ENCODE measurements at places on chromosomes 4 and X.

GRCh38 chr4:77921701-77922100, 59.1 kb downstream of the MRPL1 start:
- DNase-seq, result no peak
- no peak overlapping the region for H3K27ac ChIP-seq
- H3K4me1 ChIP-seq, result peaks cover 6% of the 10 kb centered on the region
- H3K36me3 ChIP-seq, result peaks cover 60% of the 10 kb centered on the region
- H3K27me3 ChIP-seq, result no peaks in the 10 kb centered on the region

- DNase-seq, result no peak
- no peak overlapping the region for H3K4me3 ChIP-seq
- H3K36me3 ChIP-seq, result no peaks in the 10 kb centered on the region
Observed at GRCh38 chr4:121324331-121324730, 56.5 kb downstream of the QRFPR start.

GRCh38 chr4:143178923-143179322, 5.8 kb upstream of the USP38 start:
- no peak overlapping the region for H3K4me3 ChIP-seq
- no peak overlapping the region for H3K27ac ChIP-seq
- no peaks in the 10 kb centered on the region for H3K27me3 ChIP-seq
- H3K4me1 ChIP-seq, result peaks cover 6% of the 10 kb centered on the region
- peaks cover 41% of the 10 kb centered on the region for H3K36me3 ChIP-seq
- DNase-seq, result no peak

DNA sequence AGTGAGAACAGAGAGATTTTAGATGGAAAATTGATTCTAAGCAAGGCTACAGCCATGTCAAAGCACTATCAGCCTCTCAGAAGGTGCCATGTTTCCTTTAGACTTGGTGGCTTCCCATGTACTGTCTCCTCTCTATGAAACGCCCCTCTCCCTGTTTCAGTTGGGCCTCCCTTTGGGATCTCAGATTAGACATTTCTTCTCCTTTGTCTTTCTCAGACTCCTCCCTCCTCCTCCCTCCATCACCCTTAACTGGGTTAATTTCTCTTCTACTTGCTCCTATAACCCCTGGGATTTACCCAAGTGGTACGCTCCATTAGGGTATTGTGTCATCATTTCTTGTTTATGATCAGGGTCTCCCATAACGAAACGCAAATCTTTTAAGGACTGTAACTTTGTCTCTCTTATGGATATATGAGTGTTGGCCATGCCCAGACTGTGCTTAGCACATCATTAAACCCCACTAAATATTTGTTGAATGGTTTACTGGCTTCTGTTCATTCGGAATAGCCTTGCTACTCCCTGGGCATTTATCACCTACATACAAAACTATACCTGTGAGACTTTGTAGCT, 106.8 kb downstream of the FAM9B start:
- H3K4me1 ChIP-seq, result no peaks in the 10 kb centered on the region
- peak overlapping the region; percentile 21 for H3K27ac ChIP-seq
- no peaks in the 10 kb centered on the region for H3K27me3 ChIP-seq
- DNase-seq, result no peak
- peaks cover 1% of the 10 kb centered on the region for H3K36me3 ChIP-seq

GRCh38 chrX:28312965-28313364, 274.3 kb upstream of the IL1RAPL1 start:
- H3K27ac ChIP-seq, result no peak overlapping the region
- H3K4me1 ChIP-seq, result no peaks in the 10 kb centered on the region
